ENCODE measurements at places on chromosomes 13 and 19.

DNA sequence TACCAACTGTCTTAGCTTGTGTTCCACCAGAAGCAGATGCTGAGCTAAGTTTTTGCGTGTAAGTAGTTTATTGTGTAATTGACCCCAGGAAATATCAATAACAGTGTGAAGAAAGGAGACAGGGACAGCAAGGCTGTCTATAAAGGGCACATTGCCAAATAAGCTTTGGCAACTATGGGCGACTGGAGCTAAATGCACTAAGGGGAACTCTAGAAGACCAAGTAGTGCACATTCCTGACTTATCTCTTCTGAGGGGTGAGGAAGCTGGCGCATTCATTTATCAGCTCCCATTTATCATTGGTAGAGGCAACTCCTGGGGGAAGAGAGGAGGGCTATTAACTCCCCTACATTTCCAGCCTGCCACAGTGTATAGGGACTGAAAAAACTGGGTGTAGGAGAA, 135.0 kb downstream of the DLEU7 start:
- no peak for DNase-seq

DNA sequence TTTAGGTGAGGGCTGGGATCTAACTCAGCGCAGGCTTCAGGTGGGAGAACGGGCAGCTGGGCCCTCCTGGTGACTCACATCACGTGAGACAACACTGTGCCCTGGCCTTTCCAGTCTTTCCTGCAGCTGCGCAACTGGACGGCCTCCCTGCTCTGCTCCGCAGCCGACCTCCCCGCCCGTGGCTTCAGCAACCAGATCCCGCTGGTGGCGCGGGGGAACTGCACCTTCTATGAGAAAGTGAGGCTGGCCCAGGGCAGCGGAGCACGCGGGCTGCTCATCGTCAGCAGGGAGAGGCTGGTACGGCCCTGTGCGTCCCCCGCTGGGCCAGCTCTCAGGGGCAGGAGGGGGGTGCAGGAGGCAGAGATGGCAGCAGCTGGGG, 8.8 kb downstream of the SPPL2B start:
- no peak for DNase-seq

GRCh38 chr13:45521297-45521696, 56.6 kb downstream of the COG3 start:
- DNase-seq, result no peak

DNA sequence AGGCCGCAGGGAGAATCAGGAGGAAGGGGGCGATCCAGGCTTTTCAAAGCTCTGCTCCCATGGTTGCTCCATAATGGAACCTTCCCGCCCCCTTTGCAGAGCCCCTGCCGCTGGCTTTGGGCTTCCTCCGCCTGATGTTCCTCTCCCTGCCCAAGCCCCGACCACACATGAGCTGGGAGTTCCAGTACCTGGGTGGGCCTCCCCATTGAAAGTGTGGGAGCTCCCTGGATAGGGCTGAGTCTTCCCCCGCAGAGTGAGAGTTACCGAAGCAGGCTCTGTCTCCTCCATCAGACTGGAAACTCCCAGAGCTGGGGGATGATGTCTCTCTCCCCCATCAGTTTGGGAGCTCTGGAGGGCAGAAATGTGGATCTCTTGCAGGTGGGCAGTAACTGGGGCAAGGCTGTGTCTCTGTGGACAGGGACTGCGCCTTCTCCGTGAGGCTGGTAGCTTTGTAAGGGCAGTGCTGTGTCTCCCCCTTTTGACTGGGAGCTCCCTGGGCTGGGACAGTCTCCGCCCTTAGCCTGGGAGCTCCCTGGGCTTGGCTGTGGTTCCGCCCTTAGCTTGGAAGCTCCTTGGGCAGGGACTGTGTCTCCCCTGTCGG, 722 bp downstream of the DCAF15 start:
- DNase-seq, result no peak

DNA sequence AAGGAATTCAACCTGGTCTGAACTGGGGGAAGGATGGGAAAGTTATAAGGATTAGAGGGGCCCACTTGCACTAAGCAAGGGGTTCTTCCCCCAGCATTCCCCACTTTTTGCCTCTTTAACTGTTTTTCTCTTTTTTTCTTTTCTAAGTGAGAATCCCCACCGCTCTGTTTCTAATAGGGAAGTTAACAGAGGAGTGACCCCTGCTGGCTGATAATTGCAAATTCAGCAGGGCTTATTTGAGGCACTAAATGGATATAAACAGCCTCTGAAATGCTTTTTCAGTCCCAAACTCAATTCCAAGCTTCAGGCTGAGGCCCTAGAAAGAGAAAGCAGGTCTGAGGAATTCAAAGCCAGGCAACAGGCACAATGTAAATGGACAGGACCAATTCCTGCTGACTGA, 38.2 kb upstream of the CEACAM21 start:
- DNase-seq, result no peak

GRCh38 chr13:29730253-29730652, 120.2 kb downstream of the UBL3 start:
- DNase-seq, result no peak
